Transverse colon (tissue), 4 donors: ENCODE measurements at places on chromosomes 2 and 18. TPM values are rescaled to one million over a fixed set of nuclear protein-coding genes. Genes with fewer than 3 reads are reported as not detected.

- H3K4me3 ChIP-seq, result no peak overlapping the region
- H3K36me3 ChIP-seq, result no peaks in the 10 kb centered on the region
- H3K27me3 ChIP-seq, result no peaks in the 10 kb centered on the region
- H3K4me1 ChIP-seq, result peaks cover 4% of the 10 kb centered on the region
Observed at GRCh38 chr18:63963615-63964256, 6.1 kb upstream of the SERPINB8 start.

DNA sequence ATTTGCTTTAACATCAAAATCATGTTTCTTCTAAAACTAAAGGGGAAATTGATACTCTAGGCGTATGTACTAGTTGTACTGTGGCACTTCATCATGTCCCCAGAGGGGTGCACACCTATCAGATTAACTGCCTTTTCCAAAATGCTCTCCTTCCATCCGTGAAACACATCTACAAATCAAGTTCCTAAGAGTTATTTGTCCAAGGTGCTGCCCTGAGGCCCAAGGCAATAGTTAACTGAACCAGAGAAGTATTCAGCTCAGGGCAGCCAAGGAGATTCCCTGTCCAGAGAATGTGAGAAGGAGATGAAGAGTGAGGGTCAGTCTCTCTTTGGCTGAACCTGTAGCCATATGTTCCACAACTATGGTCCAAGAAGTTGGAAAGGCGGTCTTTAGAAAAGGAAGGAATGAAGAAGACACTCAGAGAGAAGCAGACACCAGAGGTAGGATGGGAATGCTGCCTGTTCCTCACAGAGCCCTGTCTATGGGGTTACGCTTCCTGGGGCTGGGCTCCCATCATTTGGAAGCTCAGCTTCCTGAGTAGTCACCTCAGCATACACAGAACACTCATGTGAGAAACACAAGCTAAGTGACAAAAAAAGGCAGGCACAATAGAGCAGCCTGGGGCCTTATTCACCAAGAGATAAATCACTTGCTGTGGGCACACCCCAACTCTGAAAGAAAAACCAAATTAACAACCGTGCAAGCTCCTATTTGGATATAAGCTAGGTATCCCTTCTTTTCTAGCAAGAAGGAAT is 55.6 kb downstream of the ANKRD44 start:
- peak overlapping the region; percentile 60 for H3K27ac ChIP-seq
- no peaks in the 10 kb centered on the region for H3K27me3 ChIP-seq
- DNase-seq, result no peak
- H3K4me3 ChIP-seq, result no peak overlapping the region

GRCh38 chr18:41936471-41937134 is 18.4 kb upstream of the PIK3C3 start:
- H3K4me3 ChIP-seq, result no peak overlapping the region
- no peak for DNase-seq
- no peaks in the 10 kb centered on the region for H3K4me1 ChIP-seq
- H3K36me3 ChIP-seq, result no peaks in the 10 kb centered on the region
- no peak overlapping the region for H3K27ac ChIP-seq
- no peaks in the 10 kb centered on the region for H3K27me3 ChIP-seq

GRCh38 chr2:165909466-165909865 is 44.1 kb downstream of the TTC21B start:
- no peak overlapping the region for H3K27ac ChIP-seq
- H3K27me3 ChIP-seq, result no peaks in the 10 kb centered on the region
- no peak for DNase-seq
- peaks cover 38% of the 10 kb centered on the region for H3K36me3 ChIP-seq

GRCh38 chr2:233829193-233830110 is 24.9 kb downstream of the HJURP start:
- no peak for DNase-seq
- no peak overlapping the region for H3K27ac ChIP-seq
- H3K4me1 ChIP-seq, result no peaks in the 10 kb centered on the region

DNA sequence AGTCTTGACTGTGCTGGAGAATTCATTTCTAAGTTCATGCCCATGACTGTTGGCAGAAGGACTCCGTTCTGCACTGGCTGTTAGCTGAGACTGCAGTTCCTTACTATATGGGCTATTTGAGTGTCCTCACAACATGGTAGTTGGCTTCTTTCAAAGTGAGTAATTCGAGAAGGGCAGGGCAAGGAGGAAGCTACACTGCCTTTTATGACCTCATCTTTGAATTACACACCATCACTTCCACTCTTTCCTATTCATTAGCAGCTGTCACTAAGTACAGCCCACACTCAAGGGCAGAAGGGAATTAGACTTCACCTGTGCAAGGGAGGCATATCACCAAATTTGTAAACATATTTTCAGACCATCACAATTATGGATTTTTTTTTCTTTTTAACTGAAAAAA is 55.9 kb upstream of the EPAS1 start:
- no peak overlapping the region for H3K4me3 ChIP-seq
- no peaks in the 10 kb centered on the region for H3K4me1 ChIP-seq
- H3K27me3 ChIP-seq, result no peaks in the 10 kb centered on the region
- no peaks in the 10 kb centered on the region for H3K36me3 ChIP-seq
- DNase-seq, result no peak

GRCh38 chr2:82994151-82994550 is 1464.9 kb downstream of the SUCLG1 start:
- H3K27me3 ChIP-seq, result no peaks in the 10 kb centered on the region
- no peak overlapping the region for H3K27ac ChIP-seq
- no peaks in the 10 kb centered on the region for H3K4me1 ChIP-seq
- no peak for DNase-seq

DNA sequence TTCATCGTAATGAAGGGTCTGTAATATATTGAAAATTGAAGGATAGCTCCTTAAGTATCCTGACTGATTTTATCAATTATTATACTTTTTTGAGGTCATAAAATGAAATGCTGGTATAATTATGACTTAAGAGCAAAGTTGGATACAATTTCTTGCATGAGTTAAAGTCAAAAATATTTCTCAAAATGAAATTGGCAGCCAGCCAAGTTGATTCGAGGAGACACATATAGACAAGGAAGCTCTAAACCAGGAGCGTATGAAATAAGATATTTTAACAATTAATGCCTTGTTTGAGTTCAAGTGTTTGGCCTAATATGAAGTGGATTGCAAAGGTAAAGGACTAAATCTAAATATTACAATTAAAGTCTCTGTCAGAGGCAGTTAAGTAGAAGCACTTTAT is 260.4 kb upstream of the DSEL start:
- H3K4me3 ChIP-seq, result no peak overlapping the region
- H3K27ac ChIP-seq, result no peak overlapping the region
- DNase-seq, result no peak
- H3K36me3 ChIP-seq, result no peaks in the 10 kb centered on the region
- no peaks in the 10 kb centered on the region for H3K4me1 ChIP-seq

GRCh38 chr2:46164529-46165301 is 132.5 kb upstream of the EPAS1 start:
- peak overlapping the region; percentile 30 for H3K27ac ChIP-seq
- H3K36me3 ChIP-seq, result no peaks in the 10 kb centered on the region
- DNase-seq, result peak; percentile 66
- no peaks in the 10 kb centered on the region for H3K27me3 ChIP-seq
- peaks cover 19% of the 10 kb centered on the region for H3K4me1 ChIP-seq

- H3K4me3 ChIP-seq, result no peak overlapping the region
- H3K4me1 ChIP-seq, result no peaks in the 10 kb centered on the region
- no peak for DNase-seq
- H3K36me3 ChIP-seq, result no peaks in the 10 kb centered on the region
- no peak overlapping the region for H3K27ac ChIP-seq
Observed at GRCh38 chr18:8657873-8658470, 47.4 kb upstream of the MTCL1 start.

DNA sequence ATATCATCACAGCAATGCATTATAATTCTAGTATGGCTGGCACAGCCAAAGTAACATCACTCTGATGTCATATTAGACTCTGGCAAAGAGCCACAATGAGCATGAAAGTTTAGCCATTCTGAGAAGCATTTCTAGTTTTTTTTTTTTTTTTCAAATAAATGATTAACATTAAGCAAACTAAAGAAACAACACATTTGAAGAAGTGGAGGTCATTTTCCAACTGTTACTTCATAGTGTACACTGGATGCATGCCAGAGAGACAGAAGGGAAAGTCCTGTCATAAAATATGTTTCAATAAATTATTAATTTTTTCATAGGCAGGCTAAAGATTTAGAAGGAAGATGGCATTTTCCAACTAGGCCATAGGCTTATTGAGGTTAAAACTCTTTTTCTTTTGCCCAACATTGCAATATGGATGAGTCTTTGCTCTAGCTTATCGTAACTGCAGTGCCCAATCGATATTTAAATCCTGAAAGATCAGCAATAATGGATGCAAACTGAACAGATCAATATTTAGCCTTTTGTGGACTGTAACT is 1630.4 kb upstream of the ACVR2A start:
- no peaks in the 10 kb centered on the region for H3K27me3 ChIP-seq
- no peaks in the 10 kb centered on the region for H3K36me3 ChIP-seq
- no peak overlapping the region for H3K4me3 ChIP-seq
- no peak for DNase-seq
- no peaks in the 10 kb centered on the region for H3K4me1 ChIP-seq

- DNase-seq, result no peak
- peak overlapping the region; percentile 26 for H3K4me3 ChIP-seq
- peaks cover 9% of the 10 kb centered on the region for H3K4me1 ChIP-seq
- no peaks in the 10 kb centered on the region for H3K36me3 ChIP-seq
Observed at GRCh38 chr2:241035818-241036396, 37.5 kb downstream of the SNED1 start.

DNA sequence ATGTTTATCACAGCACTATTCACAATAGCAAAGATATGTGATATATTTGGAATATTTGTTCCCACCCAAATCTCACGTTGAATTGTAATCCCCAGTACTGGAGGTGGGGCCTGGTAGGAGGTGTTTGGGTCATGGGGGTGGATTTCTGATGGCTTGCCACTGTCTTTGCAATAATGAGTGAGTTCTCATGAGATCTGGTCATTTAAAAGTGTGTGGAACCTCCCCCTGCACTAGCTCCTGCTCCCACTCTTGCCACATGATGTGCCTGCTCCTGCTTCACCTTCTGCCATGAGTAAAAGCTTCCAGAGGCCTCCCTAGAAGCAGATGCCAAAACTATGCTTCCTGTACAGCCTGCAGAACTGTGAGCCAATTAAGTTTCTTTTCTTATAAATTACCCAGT is 72.2 kb upstream of the DYNC1I2 start:
- H3K36me3 ChIP-seq, result no peaks in the 10 kb centered on the region
- H3K4me3 ChIP-seq, result no peak overlapping the region
- H3K27ac ChIP-seq, result no peak overlapping the region
- DNase-seq, result no peak

- peaks cover 63% of the 10 kb centered on the region for H3K4me1 ChIP-seq
- H3K36me3 ChIP-seq, result no peaks in the 10 kb centered on the region
- peak overlapping the region; percentile 88 for H3K27ac ChIP-seq
- no peak for DNase-seq
- no peak overlapping the region for H3K4me3 ChIP-seq
- no peaks in the 10 kb centered on the region for H3K27me3 ChIP-seq
Observed at GRCh38 chr2:46985512-46985911, 69.9 kb upstream of the MCFD2 start.

GRCh38 chr2:96359866-96360265 is 24.3 kb downstream of the NCAPH start:
- no peaks in the 10 kb centered on the region for H3K4me1 ChIP-seq
- no peak for DNase-seq
- H3K4me3 ChIP-seq, result no peak overlapping the region
- H3K27me3 ChIP-seq, result no peaks in the 10 kb centered on the region
- no peak overlapping the region for H3K27ac ChIP-seq

GRCh38 chr18:24470805-24471204 is 10.4 kb downstream of the HRH4 start:
- no peak for DNase-seq
- H3K36me3 ChIP-seq, result no peaks in the 10 kb centered on the region
- H3K27ac ChIP-seq, result no peak overlapping the region
- no peak overlapping the region for H3K4me3 ChIP-seq
- H3K4me1 ChIP-seq, result no peaks in the 10 kb centered on the region
- H3K27me3 ChIP-seq, result no peaks in the 10 kb centered on the region

ABCB11 gene
- total RNA-seq, result 41.8 TPM

KATNAL2 gene
- total RNA-seq, result 5.0 TPM

CTAGE1 gene
- total RNA-seq, result not detected

COL4A3 gene
- 20.9 TPM for total RNA-seq

CPLX4 gene
- total RNA-seq, result not detected

CYTIP gene
- 25.1 TPM for total RNA-seq

EVX2 gene
- not detected for total RNA-seq

POMC gene
- total RNA-seq, result 7.9 TPM
